Stimulated activated CD8-positive, alpha-beta memory T cell treated with anti-CD3 and anti-CD28 coated beads, Interleukin-15, amount 100 ng/mL, for 1 hour (primary cell): ENCODE measurements at places on chromosomes 2 and 18.

- DNase-seq, result no peak
These were observed 114.7 kb downstream of the GALNT14 start for GRCh38 chr2:31023541-31023940.

- no peak for DNase-seq
These were observed 43.2 kb downstream of the MRPS9 start for GRCh38 chr2:105081006-105081601.

- DNase-seq, result no peak
These were observed 317.5 kb downstream of the TMX3 start for GRCh38 chr18:68397241-68398035.

DNA sequence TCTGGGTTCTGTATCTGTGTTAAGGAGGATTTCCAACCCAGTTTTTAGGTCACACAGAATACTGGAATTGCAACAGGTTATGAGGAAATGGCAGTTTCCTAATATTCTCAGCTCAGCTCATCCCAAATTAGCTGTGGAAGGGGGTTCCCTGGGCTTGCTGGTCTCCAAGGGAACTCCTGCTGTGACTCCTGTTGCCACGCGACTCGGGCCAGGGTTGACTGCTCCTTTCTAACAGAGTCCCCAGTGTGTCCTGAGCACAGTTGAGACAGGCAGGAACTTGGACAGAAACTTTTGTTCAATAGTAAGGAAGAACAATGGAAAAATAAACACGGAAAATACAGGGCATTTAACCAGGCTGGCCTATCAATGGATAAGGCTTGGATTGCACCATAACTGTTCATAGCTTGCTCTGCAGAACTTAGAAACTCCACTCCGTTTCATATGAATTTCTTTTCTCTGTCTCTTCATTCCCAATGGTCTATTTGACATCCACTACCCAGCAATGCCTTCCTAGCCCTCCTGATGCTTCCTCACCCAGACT, 3.8 kb upstream of the ROCK2 start:
- DNase-seq, result no peak

GRCh38 chr2:100939445-100939844, 62.6 kb upstream of the RPL31 start:
- no peak for DNase-seq

DNA sequence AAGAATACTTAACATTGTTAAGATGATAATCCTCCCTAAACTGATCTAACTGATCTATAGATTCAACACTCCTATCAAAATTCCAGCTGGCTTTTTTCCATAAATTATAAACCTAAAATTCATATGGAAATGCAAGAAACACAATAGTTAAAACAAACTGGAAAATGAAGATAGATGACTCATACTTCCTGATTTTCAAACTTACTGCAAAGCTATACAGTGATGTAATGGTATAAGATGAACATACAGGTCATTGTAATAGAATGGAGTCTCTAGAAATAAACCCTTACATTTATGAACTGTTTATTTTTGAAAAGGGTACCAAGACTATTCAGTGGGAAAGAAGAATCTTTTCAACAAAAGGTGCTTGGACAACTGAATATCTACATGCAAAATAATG, 32.3 kb downstream of the UBXN4 start:
- no peak for DNase-seq

- no peak for DNase-seq
These were observed 498.4 kb downstream of the STK39 start for GRCh38 chr2:167749016-167749415.

DNA sequence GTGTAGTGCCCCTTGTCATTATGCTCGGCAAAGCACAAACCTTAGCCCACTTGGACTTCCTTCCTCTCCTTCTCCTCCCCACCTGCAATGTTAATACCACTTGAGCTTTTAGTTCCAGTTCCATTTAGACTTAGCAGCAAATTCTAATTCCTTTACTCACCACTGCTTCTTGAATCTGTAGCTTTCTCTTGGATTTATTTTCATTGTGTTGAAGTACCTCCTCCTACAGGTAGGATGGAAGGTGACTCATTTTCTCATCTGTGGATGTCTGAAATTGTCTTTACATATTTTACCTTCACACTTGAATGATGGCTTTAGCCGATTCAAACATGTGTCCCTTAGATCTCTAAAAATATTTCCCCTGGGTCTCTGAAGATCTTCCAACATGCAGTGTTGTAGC, 32.8 kb upstream of the BIN1 start:
- no peak for DNase-seq

- DNase-seq, result no peak
These were observed 27.6 kb downstream of the PAX8 start for GRCh38 chr2:113251118-113251517.
